CD4-positive, alpha-beta memory T cell (primary cell): ENCODE measurements at places on chromosomes 16 and 17.

GRCh38 chr16:80519189-80519588, 21.6 kb upstream of the DYNLRB2 start:
- no peaks in the 10 kb centered on the region for H3K36me3 ChIP-seq
- no peaks in the 10 kb centered on the region for H3K27me3 ChIP-seq
- no peak for DNase-seq
- H3K4me3 ChIP-seq = no peak overlapping the region
- peaks cover 22% of the 10 kb centered on the region for H3K4me1 ChIP-seq
- H3K27ac ChIP-seq = no peak overlapping the region

DNA sequence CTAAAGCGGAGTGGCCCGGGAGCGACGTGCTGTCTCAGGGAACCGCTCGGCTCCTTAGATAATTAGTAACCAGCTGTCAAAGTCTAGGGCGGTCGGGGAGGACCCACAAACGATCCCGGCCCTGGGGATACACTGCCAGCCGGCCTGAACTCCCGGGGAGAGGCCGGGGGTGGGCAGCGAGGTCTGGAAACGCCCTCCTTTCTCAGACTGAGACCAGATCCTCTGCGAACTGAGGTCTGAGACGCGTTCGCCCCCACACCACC, 1.3 kb downstream of the HNF1B start:
- H3K36me3 ChIP-seq = no peaks in the 10 kb centered on the region
- no peak overlapping the region for H3K27ac ChIP-seq
- peaks cover 55% of the 10 kb centered on the region for H3K27me3 ChIP-seq
- H3K4me1 ChIP-seq = peaks cover 41% of the 10 kb centered on the region

GRCh38 chr17:20244671-20245070, 222.7 kb downstream of the LGALS9B start:
- H3K27me3 ChIP-seq = no peaks in the 10 kb centered on the region
- DNase-seq = no peak
- H3K4me1 ChIP-seq = peaks cover 19% of the 10 kb centered on the region
- H3K36me3 ChIP-seq = no peaks in the 10 kb centered on the region
- H3K4me3 ChIP-seq = no peak overlapping the region

DNA sequence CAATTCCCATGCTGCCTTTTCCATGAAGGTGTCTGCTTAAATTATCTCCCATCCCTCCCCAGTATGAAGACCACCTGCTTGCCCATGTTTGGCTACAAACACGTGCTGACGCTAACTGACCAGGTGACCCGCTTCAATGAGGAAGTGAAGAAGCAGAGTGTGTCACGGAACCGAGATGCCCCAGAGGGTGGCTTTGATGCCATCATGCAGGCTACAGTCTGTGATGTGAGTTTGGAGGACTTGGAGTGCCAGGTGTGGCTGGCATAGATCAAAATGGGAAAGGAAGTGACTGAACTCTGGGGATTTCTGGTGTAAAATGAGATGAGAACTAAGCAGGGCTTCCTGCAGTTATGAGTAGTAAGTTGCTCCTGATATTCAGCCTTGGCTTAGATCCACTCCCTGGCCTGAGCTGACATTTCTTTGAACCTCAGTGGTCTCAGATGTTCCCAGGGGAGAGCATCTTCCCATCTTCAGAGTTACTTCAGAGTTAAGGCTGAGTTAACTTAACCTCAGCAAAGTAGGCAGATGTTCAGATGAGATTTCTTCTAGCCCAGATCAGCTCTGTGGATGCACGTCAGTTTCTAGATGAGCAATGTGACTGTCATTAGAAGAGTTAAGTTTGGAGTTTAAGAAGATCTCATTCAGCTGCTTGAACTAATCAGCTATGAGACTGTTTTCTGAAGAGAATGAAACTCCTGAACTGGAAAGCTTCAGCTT, 32.7 kb downstream of the ITGB3 start:
- no peaks in the 10 kb centered on the region for H3K4me1 ChIP-seq
- no peaks in the 10 kb centered on the region for H3K36me3 ChIP-seq
- H3K27me3 ChIP-seq = no peaks in the 10 kb centered on the region
- no peak overlapping the region for H3K27ac ChIP-seq
- DNase-seq = no peak

- no peak overlapping the region for H3K27ac ChIP-seq
- H3K4me1 ChIP-seq = peaks cover 7% of the 10 kb centered on the region
- no peak overlapping the region for H3K4me3 ChIP-seq
- H3K27me3 ChIP-seq = no peaks in the 10 kb centered on the region
- DNase-seq = no peak
Observed at GRCh38 chr17:50358177-50358576, 12.3 kb downstream of the XYLT2 start.

- no peak overlapping the region for H3K27ac ChIP-seq
- no peak overlapping the region for H3K4me3 ChIP-seq
- DNase-seq = no peak
- no peaks in the 10 kb centered on the region for H3K27me3 ChIP-seq
Observed at GRCh38 chr16:74117798-74118197, 178.8 kb upstream of the PSMD7 start.

- DNase-seq = no peak
- H3K4me3 ChIP-seq = no peak overlapping the region
- no peaks in the 10 kb centered on the region for H3K36me3 ChIP-seq
- no peak overlapping the region for H3K27ac ChIP-seq
Observed at GRCh38 chr16:57801098-57801808, 1.0 kb downstream of the KIFC3 start.

GRCh38 chr17:7486181-7486580, 2.0 kb downstream of the POLR2A start:
- no peaks in the 10 kb centered on the region for H3K27me3 ChIP-seq
- H3K27ac ChIP-seq = peak overlapping the region; percentile 18
- peaks cover 63% of the 10 kb centered on the region for H3K4me1 ChIP-seq
- H3K4me3 ChIP-seq = peak overlapping the region; percentile 17
- peaks cover 3% of the 10 kb centered on the region for H3K36me3 ChIP-seq
- no peak for DNase-seq

DNA sequence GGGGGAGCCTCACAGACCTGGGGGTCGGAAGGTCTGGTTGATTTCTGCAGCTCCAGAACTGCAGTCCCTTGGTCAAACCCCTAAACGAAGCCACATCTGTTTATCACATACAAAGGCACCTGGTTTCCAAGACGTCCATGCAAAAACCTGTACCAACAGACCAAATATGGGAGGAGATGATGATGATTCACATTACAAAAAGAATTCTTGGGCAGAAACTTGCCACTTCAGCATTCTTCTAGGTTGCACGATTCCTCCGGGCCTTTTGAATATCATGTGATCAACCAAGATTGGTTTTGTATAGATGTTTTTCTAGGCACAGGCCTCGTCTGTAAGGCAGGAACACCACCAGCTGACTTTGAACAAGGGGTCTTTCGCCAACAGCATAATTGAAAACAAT, 466.3 kb downstream of the SOX9 start:
- no peak for DNase-seq
- no peaks in the 10 kb centered on the region for H3K27me3 ChIP-seq
- H3K27ac ChIP-seq = no peak overlapping the region
- no peak overlapping the region for H3K4me3 ChIP-seq
- peaks cover 26% of the 10 kb centered on the region for H3K4me1 ChIP-seq

DNA sequence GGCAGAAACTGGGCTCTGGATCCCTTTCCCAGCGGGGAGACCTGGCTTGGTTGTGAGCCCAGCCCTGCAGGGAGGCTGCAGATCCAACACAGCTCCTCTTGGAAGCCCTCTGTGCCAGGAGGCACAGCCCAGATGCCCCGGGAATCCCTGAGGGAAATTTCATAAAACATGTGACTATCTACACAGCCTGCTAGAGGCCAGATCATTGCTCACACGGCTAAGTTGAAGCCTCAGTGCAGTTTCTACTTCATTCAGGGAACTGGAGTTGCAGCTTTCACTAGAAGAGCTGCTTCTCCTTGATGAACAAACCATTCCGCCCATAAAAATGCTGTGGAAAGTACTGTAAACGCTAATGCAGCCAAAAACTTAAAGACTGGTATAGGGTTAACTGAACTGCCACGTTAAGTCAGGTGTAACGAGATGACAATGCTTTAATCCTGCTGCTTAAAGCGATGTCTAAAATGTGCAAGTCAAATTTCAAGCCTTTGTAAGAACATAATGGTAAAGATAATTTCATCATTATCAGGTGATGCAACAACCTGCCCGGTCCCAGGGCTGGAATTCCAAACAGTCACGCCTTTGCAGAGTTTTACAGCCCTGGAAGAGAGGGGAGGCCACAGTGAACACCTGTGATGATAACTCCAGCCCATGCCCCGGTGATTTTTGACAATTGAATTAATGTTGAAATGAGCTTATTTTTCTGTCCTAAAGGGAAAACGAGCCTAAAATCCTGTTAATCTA, 172.5 kb downstream of the ZFHX3 start:
- no peaks in the 10 kb centered on the region for H3K27me3 ChIP-seq
- no peak overlapping the region for H3K4me3 ChIP-seq

GRCh38 chr16:27123795-27124409, 57.2 kb downstream of the C16orf82 start:
- H3K36me3 ChIP-seq = no peaks in the 10 kb centered on the region
- no peaks in the 10 kb centered on the region for H3K27me3 ChIP-seq
- H3K27ac ChIP-seq = no peak overlapping the region
- H3K4me1 ChIP-seq = no peaks in the 10 kb centered on the region

DNA sequence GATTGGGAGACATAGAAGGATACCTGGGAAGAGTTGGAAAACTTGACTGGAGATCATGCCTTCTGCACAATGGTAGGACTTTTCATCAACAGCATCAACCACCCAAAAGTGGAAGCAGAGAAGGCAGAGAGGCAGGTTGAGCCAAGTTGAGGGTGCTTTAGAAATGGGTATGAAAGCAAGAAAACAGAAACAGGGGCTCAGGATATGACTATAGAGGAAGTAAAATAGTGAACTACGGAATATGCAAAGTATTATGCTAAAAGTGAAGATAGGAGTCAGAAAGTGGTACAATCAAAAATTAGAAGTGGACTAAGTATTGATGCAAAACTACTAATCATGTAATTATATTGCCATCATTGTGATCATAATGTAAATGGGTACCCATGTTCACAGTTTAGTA, 16.1 kb upstream of the ARHGAP44 start:
- no peak overlapping the region for H3K4me3 ChIP-seq
- DNase-seq = no peak
- no peak overlapping the region for H3K27ac ChIP-seq
- H3K36me3 ChIP-seq = no peaks in the 10 kb centered on the region
- no peaks in the 10 kb centered on the region for H3K27me3 ChIP-seq

DNA sequence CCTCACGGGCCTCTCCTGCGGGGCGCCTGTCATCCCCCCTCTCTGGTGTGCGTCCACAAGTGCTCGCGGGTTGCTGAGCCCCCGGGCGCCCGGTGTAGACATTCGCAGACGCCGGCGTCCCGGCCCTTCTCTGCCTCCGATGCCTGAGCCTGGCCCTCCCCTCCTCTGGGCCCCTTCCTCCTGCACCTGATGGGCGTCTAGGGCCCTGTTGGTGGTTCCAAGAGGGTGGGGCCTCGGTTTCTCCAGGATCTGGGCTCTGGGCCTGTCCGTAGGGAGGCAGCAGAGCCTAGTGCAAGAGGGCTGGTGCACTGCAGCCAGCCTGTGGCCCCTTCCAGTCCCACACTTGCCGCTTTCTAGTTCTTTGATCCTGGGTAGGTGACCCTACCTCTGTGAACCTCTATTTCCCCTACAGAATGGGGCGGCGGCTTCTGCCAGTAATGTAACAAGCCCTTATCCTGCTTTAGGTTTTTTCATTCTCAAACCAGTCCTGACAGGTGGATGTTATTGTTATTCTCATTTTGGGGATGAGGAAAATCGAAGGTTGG, 623 bp downstream of the E4F1 start:
- peaks cover 14% of the 10 kb centered on the region for H3K4me1 ChIP-seq
- H3K27ac ChIP-seq = peak overlapping the region; percentile 90
- H3K4me3 ChIP-seq = peak overlapping the region; percentile 81
- peak; percentile 42 for DNase-seq
- no peaks in the 10 kb centered on the region for H3K27me3 ChIP-seq

- H3K27ac ChIP-seq = no peak overlapping the region
- H3K4me1 ChIP-seq = no peaks in the 10 kb centered on the region
- no peaks in the 10 kb centered on the region for H3K27me3 ChIP-seq
- H3K4me3 ChIP-seq = no peak overlapping the region
- DNase-seq = no peak
- H3K36me3 ChIP-seq = no peaks in the 10 kb centered on the region
Observed at GRCh38 chr17:36885153-36885735, 52.0 kb upstream of the LHX1 start.

DNA sequence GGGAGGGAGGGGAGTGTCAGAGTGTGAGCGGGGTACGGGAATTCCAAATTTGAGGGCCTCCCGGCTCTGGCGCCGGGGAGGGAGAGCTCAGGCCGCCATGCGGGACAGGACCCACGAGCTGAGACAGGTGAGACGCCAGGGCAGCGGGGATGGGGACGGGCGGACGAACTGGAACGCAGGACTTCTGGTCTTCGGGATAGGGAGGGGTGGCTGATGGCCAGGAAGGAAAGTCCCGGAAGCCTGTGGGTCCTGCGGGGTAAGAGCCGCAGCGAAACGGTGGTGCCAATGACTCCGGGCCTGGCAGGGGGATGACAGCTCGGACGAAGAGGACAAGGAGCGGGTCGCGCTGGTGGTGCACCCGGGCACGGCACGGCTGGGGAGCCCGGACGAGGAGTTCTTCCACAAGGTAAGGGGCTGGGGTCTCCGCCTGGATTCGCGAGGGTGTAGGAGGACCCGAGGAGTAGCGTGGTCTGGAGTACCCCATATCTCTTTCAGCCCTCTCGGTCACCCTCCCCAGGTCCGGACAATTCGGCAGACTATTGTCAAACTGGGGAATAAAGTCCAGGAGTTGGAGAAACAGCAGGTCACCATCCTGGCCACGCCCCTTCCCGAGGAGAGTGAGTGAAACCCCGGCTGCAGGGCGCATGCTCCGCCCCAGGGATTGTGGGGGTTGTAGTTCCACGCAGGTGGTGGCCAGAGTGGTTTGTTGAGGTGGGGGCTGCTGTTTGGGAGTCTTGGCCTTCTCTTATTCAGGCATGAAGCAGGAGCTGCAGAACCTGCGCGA, 543 bp downstream of the STX4 start:
- peak overlapping the region; percentile 86 for H3K27ac ChIP-seq
- peaks cover 24% of the 10 kb centered on the region for H3K4me1 ChIP-seq
- peak; percentile 83 for DNase-seq
- H3K4me3 ChIP-seq = peak overlapping the region; percentile 83
- peaks cover 20% of the 10 kb centered on the region for H3K36me3 ChIP-seq

GRCh38 chr17:51442088-51442865, 181.9 kb downstream of the UTP18 start:
- H3K4me3 ChIP-seq = no peak overlapping the region
- H3K36me3 ChIP-seq = no peaks in the 10 kb centered on the region
- no peaks in the 10 kb centered on the region for H3K27me3 ChIP-seq
- no peak for DNase-seq

DNA sequence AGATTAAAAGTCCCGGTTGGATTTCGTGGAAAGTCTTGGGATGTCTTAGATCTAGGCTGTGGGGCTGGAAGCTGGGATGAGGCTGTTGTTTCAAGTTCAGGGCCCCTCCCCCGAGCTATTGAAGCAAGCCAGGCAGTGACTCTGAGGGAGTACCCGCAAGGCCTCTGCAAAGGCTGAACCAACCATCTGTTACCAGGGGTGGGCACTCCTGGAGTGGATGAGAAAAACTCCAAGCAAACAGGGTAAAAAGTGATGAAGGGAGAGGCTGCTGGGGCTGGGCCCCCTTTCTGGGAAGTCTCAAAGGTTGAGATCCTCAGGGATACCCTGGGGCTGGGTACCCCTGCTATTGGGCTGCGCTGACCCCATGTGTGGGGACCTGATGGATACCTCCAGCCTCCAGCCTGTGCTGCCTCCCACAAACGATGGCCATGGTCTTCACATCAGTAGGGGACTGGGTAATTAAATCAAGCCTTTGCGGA, 82.4 kb upstream of the KIFC3 start:
- no peaks in the 10 kb centered on the region for H3K36me3 ChIP-seq
- no peak overlapping the region for H3K27ac ChIP-seq
- H3K4me3 ChIP-seq = no peak overlapping the region
- H3K4me1 ChIP-seq = no peaks in the 10 kb centered on the region
- no peak for DNase-seq

- no peak overlapping the region for H3K4me3 ChIP-seq
- no peaks in the 10 kb centered on the region for H3K27me3 ChIP-seq
- no peak for DNase-seq
Observed at GRCh38 chr17:75661531-75661930, 5.4 kb downstream of the RECQL5 start.
